ENCODE measurements at places on chromosomes 2 and 18.
A peak's percentile ranks its signal among the peaks of the same experiment; 100 is the strongest.

DNA sequence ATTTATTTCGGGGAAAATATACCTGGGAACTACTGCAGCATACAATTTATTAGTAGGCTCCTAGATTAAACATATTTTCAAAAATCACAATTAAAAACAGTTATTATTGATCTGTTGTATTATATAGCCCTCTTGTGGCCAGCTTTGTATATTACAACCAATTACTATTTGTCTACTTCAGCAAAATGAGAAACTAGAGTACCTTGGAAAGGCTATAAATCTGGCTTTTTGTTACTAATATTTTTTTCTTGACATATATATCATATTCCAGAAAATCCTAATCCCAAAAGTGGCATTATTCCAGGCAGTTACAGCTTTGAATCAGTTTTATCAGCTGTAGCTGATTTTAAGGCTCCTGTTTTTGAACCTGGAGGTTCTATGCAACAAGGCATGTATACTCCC is 101.2 kb downstream of the UBR3 start:
- DNase-seq, result peak; percentile 51

DNA sequence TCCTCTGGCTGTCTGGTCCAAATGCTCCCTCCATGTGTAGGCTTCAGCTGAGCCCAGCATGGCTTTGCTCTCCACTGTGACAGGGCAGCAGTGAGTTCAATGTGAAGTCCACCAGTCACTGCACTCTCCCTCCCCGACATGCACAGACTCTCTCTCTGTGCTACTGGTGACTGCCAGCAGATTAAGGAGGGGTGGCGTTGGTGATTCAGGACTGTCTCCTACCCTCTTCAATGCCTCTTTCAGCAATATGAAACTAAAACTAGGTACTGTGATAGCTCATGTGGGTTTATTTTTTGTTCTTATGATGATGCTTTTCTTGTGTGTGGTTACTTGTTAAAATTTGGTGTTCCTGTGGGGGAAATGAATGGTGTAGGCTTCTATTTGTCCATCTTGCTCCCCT is 201.0 kb upstream of the RBMS1 start:
- DNase-seq, result no peak

DNA sequence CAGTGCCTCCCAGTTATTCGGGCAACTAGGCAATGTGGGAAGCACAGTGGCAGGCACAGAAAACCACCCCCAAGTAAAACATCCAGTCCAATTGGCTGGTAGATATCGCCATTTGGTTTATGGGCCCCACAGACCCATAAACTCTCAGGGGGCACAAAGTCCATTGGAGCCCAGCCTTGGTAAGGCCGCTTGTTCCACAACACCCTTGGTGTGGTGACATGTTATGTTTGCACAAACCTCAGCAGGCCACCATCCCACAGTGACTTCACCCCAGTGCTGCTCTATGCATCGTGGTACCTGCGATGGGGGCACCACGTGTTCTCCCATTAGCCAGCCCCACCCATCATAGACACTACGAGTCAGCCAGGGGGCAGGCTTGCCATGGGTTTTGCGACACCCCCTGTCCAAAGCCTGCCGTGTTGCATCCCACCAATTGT is 18.5 kb downstream of the PHOSPHO2 start:
- no peak for DNase-seq

- DNase-seq, result no peak
Observed at GRCh38 chr2:213145715-213146242, 5.6 kb downstream of the IKZF2 start.

DNA sequence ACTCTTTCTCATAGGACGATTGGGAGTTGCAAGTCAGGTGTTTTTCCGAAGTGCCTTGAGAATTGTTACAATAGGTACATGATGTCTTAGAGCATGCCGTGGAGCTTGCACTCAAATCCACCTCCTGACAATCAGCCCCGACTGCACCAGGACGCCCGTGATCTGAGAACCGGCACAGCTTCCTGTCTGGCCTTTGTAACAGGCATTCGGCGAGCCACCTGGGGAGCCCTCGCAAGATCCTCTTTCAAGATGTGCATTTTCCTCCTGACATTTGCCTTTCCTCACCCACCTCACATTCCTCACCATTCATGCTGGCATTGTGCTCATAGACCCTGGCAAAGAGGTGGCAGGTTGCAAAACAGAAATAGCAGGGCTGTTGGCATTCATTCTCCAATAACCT is 427.3 kb downstream of the GALR1 start:
- DNase-seq, result no peak

DNA sequence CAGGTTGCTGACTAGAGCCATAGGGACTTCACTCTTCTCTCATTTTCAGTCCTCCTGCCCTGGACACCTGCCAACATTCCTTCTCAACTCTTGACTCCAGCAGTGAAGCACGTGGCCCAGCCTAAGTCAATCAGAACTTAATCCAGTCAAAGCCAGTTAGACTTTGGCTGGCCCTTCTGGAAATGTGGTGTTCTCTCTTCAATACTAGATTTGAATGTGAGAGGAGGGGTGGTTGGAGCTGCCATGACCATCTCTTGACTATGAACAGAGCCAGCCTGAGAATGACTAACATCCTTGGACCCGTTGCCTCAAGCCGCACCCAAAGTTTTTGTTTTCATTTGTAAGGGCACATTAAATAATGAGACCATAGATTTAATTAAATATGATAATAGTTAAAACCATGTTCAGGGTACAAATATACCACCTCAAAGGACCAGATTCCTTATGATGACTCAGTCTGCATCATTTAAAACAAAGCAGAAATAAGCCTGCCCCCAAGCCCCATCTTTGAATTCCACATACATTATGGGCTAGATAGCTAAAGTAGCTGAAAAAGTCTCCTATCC is 49.7 kb upstream of the RASGRP3 start:
- no peak for DNase-seq

GRCh38 chr2:107006836-107007235 is 120.9 kb upstream of the ST6GAL2 start:
- no peak for DNase-seq

DNA sequence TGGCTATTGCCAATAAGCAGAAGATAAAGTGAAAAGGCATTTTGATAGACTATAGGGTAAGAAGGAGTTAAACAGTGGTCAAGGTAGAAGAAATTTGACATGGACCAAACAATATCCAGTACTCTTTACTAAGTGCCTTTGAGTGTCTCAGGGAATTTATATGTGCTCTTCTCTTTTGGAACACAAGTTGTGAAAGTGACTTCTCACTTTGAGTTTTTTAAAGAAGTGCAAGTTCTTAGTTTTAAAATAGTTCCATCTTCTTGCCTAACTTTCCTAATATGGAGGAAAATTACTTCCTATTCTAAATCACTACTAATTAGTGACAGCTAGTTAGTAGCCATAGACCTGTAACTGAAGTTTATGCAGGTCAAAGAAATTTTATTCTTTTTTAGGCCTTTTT is 63.4 kb downstream of the AFTPH start:
- no peak for DNase-seq

DNA sequence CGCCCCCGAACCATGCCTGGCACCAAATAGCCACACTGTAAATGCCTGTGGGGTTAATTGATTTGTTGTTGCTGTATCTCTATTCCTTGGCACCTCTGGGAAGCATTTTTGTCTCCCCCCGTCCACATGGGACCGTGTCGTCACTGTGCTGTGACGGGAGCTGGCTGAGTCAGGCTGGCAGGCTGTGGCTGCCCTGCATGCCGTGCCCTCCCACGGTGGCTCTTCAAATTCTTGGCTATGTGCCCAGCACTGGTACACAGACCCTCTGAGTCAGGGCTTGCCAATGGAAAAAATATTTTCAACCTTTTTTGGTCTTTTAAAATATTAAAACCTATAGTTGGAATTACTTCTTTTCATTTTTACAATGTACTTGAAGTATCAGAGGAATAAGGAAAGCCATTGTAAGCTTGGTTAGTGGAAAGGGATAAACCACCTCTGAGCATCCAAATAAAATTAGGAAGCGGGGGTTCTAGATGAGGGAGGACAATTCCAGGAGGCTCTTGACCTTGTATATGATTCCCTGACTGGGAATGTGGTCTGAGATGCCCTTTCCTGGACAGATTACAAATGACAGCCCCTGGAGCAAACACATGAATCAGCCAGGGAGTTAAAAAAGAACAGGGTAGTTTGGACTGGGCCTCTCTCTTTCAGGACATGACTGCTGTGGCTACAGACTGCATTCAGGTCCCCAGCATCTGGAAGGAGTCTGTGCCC is 59.4 kb downstream of the DGKD start:
- DNase-seq, result no peak

- no peak for DNase-seq
Observed at GRCh38 chr2:238915596-238915995, 67.7 kb downstream of the TWIST2 start.

DNA sequence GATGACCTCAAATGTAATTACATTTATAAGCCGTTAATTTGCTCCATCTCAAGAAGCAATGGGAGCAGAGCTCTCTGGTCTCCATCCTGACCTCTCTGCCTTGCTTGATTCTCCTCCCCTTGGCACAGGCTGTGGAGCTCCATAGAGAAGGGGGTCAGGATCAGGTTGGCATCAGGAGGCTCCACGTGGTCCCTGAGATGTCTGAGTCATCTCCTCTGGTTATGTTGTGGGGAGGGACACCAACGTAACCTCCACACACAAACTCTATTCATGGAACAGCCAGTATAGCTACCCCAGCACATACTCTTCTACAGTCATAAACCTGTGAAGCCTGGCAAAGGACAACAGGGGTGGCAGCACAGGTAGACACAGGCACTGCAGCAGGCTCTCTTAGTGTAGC is 29.0 kb downstream of the TRABD2A start:
- no peak for DNase-seq

DNA sequence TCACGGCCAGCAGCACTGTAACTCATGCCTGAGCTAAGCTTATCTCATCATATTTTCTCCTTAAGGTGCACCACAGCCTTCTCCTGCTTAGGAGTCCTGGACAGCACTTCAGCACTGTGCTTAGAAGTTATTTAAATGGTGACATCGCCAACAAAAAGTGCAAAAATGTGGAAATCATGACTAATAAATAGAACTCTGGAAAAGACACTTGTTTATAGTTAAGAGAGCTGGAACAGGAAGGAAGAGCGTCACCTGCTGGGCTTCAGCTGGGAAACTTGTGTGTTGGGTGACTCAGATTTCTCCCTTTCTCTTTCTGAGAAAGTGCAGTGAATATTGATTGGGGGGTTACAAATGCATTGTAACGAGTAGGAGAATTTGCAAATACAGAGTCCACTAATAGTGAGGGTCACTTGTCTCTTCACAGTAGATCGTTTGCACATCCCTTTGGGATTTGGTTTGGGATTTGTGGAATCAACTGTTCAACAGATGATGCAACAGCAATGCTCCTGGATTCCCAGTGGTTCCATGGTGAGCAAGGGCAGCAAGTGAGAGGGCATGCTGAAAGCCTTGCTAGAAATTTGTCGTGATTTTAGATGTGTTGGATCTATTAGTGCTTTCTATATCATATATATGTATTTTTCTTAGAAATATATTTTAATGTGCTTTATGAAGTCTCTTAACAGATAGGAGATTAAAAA is 84.2 kb downstream of the DOK6 start:
- DNase-seq, result no peak

GRCh38 chr2:18516112-18516511 is 44.3 kb downstream of the RDH14 start:
- DNase-seq, result no peak

DNA sequence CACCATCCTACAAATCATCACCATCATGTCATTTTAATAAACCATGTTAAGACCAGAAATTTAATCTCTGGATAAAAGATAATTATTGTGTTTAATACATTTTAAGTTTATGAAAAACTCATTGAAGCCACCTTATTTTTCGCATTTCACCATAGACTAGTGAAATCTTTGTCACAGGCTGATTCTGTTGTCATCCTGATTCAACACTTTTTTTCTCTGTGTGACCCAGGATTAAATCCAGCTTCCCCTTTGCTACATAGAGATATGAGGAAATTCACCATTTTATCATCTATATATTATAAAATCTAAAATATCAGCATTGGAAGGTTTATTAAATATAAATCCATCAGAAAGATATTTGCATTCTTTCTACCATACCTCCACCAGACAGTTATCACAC is 29.2 kb upstream of the MRO start:
- DNase-seq, result no peak

- DNase-seq, result no peak
Observed at GRCh38 chr2:230871361-230872150, 6.8 kb downstream of the ITM2C start.

DNA sequence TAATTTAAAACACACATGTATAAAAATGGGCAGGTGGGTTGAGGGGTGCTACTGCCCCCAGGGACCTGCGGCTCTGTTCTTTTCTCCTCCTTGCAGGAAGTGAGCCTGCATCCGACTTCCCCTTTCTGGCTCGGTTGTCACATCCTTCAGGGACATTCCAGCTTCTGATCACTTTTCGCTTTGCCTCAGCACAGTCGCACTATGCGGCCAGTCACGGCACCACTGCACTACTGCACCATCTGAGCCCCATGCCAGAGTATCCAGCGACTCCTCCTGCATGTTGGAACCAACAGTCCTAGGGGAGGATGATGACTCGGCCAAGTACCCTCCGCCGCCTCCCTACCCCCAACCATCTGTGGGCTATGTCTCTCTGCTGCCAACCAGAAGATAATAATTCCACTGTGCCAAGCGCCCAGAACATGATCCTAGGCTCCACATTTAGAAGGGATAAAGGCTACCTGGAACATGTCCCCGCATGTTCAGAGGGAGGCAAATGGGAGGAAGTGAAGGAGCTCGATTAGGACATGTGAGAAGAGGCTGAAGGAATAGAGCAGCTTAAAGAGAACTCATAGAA is 17.6 kb downstream of the CDC42EP3 start:
- DNase-seq, result no peak

GRCh38 chr2:102256276-102256675 is 55.1 kb upstream of the IL1RL1 start:
- DNase-seq, result peak; percentile 20

DNA sequence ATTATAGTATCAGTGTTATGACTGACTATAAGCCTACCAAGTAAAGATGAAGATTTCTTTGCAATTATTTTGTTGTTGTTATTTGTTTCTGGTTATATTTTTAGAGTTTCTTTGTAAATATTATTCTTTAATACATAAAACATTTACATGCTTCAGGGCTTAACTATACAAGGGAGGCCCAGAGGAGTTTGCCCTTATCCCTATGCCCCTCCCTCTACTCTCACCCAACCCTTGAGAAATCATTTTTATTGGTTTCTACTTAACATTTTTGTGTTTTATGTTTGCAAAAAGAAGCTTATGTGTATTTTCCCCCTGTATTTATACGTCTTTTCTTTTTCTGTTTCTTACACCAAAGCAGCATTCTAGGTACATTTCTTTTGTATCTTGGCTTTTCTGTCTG is 30.5 kb downstream of the MRPS9 start:
- no peak for DNase-seq

- no peak for DNase-seq
Observed at GRCh38 chr18:60279391-60279790, 93.2 kb downstream of the MC4R start.

GRCh38 chr2:242019344-242019743 is 149.8 kb downstream of the RTP5 start:
- no peak for DNase-seq

GRCh38 chr18:76558881-76559667 is 64.0 kb upstream of the ZNF516 start:
- DNase-seq, result no peak

Data from AML-193 (cell line).